Psoas muscle (tissue), 8 donors: ENCODE measurements at places on chromosomes 4 and X. TPM values are rescaled to one million over a fixed set of nuclear protein-coding genes. Genes with fewer than 3 reads are reported as not detected.

Gene UNC5C
- total RNA-seq: 0.19 TPM

Gene XG
- total RNA-seq: 3.5 TPM

Gene SLC34A2
- total RNA-seq: 0.24 TPM

Gene VCX2
- total RNA-seq: not detected

Gene MMAA
- total RNA-seq: 13.3 TPM

Gene LRRC66
- 1.2 TPM for total RNA-seq

Gene USP51
- total RNA-seq: 0.50 TPM

Gene CHST7
- total RNA-seq: 2.1 TPM

Gene SLC26A1
- total RNA-seq: not detected

Gene AWAT2
- total RNA-seq: not detected

Gene TMEM31
- total RNA-seq: not detected

Gene GAB3
- 1.4 TPM for total RNA-seq

Gene ABCG2
- total RNA-seq: 0.19 TPM

Gene NOX1
- total RNA-seq: not detected

Gene IL21
- total RNA-seq: not detected

Gene CCNA2
- 0.46 TPM for total RNA-seq

Gene KIT
- 2.1 TPM for total RNA-seq

Gene WDR1
- 146 TPM for total RNA-seq

Gene DOK7
- total RNA-seq: 48.6 TPM

Gene SPANXA1
- not detected for total RNA-seq

Gene SGMS2
- 9.3 TPM for total RNA-seq

Gene PPEF2
- total RNA-seq: not detected

Gene COX18
- 8.9 TPM for total RNA-seq

Gene MAGEB1
- total RNA-seq: not detected

Gene PLAC8
- total RNA-seq: 0.88 TPM

Gene CT45A10
- total RNA-seq: not detected

Gene AREG
- not detected for total RNA-seq

Gene TLR1
- total RNA-seq: 4.1 TPM

Gene KIAA1210
- not detected for total RNA-seq

Gene HERC6
- 1.5 TPM for total RNA-seq

Gene HMGB3
- total RNA-seq: 14.1 TPM

Gene HSD17B13
- total RNA-seq: 0.17 TPM

Gene ZNF141
- 4.8 TPM for total RNA-seq

Gene GATA1
- total RNA-seq: not detected

Gene MAGEB2
- total RNA-seq: not detected
